Colonic mucosa (tissue), 4 donors: ENCODE measurements at places on chromosomes 7 and 10. TPM values are rescaled to one million over a fixed set of nuclear protein-coding genes. Genes with fewer than 3 reads are reported as not detected.

GRCh38 chr10:58644311-58644710, 131.6 kb downstream of the BICC1 start:
- no peak for DNase-seq

DNA sequence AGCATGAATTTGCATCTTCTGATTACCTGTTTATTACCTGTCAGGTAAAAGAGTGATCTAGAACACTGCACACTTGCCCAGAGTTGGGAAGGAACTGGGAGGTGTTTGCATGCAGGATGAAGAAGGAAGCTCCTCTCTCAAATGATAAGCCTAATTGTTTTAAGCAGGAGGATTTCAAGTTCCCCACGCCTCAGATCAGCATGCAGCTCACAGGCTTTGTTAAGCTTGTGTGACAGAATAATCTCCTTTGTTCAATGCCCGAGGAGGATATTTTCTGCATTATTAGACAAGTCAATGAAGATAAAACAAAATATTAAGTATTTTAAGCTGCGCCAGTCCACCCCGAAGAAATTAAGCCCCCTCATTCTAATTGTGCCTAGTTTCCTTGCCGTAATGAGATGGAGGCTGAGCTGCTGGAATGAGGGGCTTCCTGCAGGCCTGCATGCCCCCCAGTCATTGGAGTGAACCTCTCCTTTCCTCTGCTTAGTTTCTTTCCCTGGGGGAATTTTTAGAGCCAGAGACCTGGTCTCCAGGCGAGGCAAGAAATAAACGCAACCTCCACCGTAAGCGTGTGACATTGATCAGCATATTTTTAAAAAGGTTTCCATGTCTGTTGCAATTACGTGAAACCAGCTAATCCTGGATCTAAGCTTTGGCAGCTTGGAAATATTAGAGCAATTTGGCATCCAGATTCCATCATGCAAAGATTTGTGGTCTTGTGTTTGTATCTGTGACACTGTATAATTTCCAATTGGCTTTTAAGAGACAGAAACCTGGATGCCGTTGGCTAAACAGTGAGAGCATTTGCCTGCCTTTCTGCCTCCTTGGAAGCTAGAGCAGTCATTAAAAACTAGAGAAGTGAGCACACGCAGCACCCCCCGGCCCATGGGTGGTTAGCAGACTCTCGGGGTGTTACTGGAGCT, 376.0 kb downstream of the GALNT17 start:
- DNase-seq: no peak

DNA sequence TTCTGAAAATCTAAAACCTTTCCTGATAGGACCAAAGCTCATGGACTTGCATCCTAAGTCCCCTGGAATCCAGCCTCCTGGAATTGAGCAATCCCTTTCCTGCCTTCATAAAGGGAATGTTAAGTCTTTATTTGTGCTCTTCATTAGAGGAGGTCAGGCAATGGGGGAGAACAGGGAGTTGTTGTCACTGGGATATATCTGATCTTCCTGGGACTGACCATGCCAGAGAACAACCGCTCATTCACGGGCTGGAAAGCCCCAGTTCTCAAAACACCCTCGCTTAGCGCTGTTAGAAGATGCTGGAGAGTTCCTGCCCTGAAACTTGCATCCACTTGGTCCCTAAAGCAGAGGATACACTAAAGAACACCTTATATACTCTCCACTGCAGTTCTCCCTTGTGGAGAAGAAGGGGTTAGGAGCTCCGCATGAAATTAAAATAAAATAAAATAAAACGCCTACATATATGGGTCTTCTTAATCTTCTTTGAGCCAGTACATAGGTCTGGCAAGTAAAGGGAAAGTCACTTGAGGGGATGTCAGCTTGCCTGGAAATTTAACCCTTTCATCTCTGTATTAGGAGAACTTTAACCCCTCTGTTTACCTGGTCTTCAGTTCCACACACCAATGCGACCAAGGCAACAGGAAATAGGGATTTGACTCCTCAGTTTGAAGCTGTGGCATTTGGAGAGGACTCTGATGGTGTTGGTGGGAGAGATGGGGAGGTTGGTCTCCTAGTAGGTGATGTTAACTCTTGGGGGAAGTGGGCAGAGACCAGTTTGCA, 1.2 kb downstream of the SORCS1 start:
- no peak for DNase-seq

DNA sequence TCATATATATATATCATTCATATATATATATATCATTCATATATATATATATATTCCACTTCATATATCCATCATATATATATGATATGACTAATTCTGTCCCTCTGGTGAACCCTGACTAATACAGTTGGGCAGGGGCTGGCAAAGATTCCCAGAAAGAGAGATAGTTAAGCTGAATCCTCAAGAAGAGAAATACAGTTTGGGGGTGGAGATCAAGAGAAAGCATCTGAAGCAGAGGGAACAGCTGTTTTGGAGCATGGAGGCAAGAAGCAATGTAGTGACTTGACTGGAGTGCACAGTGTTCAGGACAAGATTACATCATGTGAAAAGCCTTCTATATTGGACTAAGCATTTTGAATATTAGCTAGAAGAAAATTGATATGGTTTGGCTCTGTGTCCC, 540.7 kb downstream of the MAGI2 start:
- no peak for DNase-seq

- DNase-seq: no peak
These were observed 102.3 kb downstream of the LARP4B start for GRCh38 chr10:829241-829640.

DNA sequence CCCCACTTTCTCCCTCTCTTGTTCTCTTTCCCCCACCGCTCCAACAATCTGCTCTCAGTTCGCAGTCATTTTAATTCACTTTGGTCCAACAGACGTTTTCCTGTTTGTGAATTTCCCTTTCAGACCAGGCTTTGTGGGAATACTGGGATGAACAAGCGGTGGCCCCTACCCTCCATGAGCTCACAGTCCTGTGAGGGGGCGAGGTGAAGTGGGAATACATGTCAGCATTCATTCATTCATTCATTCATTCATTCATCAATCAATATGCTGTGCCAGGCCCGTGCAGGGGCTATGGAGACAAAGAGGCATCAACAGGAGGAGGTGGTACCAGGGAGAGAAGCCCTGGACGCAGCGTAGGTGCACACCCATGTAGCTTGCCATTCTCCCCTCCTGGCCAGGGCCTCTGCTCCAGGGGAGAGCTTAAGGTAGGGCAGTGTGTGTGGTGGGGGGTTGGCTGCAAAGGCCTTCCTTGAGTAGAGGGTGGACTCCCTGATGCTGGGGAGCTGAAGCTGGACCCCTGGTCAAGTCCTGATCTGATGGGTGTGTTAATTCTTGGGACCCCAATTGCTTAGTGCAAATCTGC, 16.1 kb downstream of the PRF1 start:
- no peak for DNase-seq

Gene CPA1
- total RNA-seq: not detected

DNA sequence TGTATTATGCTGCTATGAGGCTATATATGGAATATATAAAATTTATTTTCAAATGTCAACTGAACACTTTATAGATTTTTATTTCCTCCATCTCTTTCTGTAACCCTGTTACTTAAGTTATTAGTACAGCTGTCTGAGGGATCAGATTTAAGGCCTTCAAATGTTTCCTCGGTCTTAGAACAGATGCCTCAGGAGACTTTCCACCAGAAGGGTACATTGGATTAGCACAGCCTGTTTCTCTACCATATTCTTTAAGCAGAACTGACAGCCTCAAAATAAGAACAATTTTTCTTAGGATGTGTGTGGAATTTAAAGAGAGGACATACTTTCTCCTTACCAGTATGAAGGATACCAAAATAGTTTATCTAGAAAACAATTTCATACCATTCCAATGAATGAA, 53.0 kb upstream of the HGF start:
- no peak for DNase-seq

GRCh38 chr10:95711492-95711891, 17.8 kb upstream of the TCTN3 start:
- DNase-seq: no peak

- DNase-seq: no peak
These were observed 63.4 kb upstream of the LRRC4 start for GRCh38 chr7:128094686-128095085.

- DNase-seq: no peak
These were observed 49.1 kb upstream of the SEMA3C start for GRCh38 chr7:80967917-80968297.

GRCh38 chr7:17194656-17195055, 103.8 kb upstream of the AHR start:
- DNase-seq: no peak

DNA sequence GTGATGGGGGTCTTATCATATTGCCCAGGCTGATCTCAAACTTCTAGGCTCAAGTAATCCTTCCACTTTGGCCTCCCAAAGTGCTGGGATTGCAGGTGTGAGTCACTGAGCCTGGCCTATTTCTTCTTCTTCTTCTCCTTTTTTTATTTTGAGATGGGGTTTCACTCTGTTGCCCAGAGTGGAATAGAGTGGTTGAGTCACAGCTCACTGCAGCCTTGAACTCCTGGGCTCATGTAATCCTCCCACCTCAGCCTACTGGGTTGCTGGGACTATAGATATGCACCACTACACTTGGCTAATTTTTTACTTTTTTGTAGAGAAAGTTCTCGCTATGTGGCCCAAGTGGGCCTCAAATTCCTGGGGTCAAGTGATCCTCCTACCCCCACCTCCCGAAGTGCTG, 124.3 kb downstream of the SKIDA1 start:
- no peak for DNase-seq

DNA sequence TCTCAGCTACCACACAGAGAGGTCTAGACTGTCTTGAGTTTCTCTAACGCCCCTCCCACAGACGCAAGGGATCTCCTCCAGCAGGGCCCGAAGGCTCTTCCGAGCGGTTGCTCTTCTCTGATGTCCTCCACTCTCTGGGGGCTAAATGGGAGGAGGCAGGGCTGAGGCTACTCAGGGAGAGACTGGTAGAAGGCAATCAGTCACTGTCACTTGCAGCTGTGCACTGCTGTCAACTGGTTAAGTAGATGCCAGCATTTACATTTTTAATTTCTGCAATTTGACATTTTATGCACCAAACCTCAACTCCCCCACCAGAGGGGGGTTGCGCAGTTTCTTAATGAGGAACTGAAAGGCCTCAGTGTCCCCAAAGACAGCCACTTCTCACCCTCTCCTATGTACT, 442.8 kb downstream of the PLXNA4 start:
- no peak for DNase-seq

GRCh38 chr7:148242294-148242821, 348.2 kb upstream of the C7orf33 start:
- DNase-seq: peak; percentile 54

GRCh38 chr7:134293002-134293740, 23.6 kb downstream of the SLC35B4 start:
- DNase-seq: peak; percentile 22

DNA sequence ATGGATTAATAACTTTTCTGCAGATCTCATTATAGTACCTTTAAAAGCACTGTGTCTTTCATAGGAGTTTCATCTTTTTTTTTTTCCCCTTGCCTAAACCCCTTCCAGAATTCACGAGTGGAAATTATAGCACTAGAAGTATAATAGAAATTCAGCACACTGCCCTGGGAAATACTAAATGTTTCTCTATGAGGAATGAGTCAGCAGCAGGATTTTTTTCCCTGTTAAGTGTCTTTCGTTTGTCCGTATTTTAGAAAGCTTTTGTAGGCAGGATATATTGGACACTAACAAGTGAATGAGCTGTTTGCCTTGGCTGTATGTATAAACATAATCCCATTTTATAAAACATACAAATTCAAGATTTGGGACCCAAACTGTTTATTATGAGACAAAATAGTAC, 105.8 kb downstream of the EXOC4 start:
- DNase-seq: no peak

DNA sequence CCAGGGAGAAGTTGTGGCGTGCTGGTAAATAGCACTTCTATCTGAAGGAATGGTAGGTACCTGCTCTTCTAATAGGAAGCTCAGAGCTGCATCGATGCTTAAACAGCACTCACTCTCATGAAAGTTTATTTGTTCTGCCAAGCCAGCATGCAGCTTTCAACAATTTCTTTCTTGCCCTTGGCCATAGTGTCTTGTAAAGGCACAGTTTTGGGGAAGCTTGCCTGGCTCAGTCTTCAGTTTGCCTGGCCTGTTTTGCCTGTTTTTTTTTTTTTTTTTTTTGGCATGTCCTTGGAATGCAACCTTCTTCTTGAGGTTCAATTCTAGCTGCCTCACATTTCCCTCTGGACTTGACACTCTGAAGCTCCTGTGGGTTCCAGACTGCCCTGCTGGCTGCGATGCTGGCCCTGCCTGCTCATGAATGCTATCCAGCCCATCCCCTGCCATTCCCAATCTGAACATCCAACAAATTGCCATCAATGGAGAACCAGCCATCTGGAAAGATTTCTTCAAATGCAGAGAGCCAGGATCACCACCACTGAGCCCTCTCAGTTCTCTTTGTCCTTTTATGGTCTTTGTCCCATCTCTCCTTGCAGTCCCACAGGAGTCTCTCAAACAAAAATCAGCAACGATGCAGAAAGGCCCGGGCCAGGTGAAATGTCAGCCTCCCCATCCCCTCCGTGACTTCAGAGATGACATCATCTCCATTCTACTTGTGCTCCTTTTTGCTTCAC, 133.9 kb downstream of the ANLN start:
- no peak for DNase-seq

Gene TSPAN12
- 22.0 TPM for total RNA-seq

DNA sequence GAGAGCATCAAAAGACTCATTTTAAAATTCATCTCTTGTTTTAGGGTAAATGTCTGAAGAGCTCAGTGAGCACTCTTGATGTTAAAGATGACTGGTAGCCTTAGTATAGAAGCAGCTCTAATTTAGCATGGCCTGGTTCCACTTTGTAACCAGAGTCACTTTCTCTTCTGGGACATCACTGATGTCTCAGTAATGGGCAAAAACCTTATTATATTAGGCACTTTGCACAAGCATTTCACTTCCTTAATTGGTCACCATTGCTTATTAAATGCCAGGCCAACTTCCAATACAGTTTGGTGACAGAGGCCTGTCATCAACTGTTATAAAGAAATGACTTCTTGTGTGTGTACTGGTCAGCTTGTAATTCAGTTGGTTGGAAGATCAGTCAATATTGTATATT, 53.0 kb downstream of the STEAP1B start:
- no peak for DNase-seq

- DNase-seq: no peak
These were observed 323.3 kb upstream of the KAT6B start for GRCh38 chr10:74502963-74503608.

DNA sequence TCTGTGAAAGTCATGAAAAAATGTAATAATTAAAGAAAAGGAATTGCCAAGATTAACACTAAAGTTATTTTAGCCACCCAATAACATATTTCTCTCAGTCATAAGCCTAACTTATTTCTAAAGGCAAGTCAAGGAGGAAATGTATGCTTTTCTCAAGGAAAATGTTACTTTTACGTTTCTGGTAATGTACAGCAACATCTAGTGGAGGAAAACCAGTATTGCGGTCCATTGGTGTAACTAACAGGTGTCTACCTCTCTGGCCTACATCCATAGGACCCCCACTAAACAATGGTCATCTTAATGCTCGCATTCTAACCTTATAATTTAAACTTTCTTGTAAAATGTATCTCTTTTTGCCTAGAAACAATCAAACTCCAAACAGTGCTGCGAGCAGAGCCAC, 437.5 kb downstream of the KIF20B start:
- no peak for DNase-seq
